ENCODE measurements at places on chromosomes 13 and 19.

DNA sequence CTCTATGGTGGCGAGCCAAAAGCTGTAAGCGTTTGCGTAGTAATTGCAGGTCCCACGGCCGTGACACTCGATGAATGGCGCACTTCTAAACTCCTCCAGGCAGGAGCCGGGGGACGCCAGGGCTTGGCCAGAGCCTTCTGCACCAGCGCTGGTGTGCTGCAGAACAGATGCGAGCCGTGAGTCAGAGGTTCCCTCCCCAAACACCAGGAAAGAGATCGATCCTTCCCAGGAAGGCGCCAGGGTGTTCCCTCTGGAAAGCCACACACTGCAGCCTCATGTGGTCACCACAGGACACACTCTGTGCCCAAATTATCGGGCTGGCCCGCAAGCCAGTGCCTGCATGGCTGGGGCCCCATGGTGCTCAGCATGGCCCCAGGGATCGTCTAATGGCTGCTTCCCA lies 154.6 kb downstream of the COL4A1 start:
- DNase-seq, result no peak

GRCh38 chr13:77892491-77892890 lies 26.1 kb downstream of the EDNRB start:
- no peak for DNase-seq

- DNase-seq, result no peak
Observed at GRCh38 chr19:38669552-38669951, 22.1 kb downstream of the ACTN4 start.

DNA sequence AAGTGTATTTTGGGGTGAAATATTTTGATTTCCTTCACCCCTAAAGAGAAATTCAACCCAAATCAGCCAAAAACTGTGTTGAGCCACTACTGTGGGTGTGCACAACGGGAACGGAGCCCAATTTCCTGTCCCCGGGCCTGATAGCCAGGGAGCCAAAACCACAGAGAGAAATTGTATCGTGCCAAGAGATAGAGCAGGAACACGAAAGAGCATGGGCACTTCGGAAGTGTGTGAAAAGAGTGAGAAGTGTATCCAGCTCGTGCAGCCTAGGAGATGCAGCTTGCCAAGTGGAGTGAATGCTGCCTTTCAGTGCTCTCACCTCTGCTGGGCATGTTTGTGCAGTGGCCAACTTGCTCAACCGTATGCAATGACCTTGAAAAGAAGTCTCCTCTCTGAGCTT lies 19.4 kb upstream of the PLEKHF1 start:
- DNase-seq, result no peak

- no peak for DNase-seq
Observed at GRCh38 chr13:101325423-101325822, 90.9 kb downstream of the NALCN start.

DNA sequence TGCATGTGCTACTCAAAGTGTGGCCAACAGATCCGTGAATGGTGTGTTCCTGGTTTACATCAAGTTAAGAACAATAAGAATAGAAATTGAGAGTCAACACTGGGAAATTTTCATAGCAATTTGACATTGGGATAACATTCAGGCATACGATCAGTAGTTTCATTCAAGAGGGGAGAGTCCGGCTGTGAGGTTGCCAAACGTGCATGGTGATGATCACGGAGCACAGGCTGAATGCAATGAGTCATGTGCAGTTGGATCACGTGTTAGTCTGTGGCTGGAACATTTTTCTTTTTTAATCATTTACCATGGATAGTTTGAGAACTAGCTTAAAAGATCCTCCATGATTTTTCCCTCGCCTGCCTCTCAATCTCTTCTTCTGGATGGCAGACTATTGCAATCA lies 2.5 kb upstream of the DCT start:
- no peak for DNase-seq

DNA sequence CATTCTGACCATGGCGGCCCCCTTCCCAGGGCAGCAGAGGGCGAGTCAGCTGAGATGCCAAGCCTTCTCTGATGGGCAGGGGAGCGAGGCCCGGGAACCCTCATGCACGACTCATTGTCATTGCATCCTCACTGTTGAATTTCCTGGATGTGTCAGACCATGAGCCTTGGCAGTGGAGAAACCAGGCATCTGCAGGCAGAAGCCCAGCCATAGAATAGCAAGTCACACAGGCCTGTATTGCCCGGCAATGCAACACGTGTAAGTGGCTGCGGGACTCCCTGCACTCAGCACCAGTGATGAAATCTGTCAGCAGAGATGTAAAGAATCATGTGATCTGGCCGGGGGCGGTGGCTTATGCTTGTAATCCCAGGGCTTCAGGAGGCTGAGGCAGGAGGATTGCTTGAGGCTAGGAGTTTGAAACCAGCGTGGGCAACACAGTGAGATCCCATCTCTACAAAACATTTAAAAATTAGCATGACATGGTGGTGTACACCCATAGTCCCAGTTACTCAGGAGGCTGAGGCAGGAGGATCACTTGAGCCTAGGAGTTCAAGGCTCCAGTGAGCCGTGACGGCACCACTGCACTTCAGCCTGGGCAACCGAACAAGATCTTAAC lies 199.7 kb downstream of the KATNAL1 start:
- DNase-seq, result no peak

DNA sequence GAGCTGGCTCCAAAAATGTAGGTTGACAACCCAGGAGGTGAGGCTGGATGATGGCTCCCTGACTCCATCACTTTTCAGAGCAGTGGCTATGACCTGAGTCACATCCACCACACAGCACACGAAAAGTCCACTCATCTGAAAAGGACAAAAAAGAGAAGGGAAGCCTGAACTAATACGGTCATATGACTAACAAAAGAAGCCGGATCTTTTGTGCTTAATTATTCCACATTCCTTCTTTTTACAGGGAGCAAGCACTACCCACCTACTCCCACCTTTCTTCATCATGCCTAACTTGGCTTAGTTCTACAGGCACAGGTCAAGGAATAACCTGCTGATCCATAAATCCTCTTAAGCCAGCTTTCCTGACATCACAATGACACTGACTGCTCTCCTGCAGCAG lies 601.3 kb upstream of the MIR17HG start:
- no peak for DNase-seq

DNA sequence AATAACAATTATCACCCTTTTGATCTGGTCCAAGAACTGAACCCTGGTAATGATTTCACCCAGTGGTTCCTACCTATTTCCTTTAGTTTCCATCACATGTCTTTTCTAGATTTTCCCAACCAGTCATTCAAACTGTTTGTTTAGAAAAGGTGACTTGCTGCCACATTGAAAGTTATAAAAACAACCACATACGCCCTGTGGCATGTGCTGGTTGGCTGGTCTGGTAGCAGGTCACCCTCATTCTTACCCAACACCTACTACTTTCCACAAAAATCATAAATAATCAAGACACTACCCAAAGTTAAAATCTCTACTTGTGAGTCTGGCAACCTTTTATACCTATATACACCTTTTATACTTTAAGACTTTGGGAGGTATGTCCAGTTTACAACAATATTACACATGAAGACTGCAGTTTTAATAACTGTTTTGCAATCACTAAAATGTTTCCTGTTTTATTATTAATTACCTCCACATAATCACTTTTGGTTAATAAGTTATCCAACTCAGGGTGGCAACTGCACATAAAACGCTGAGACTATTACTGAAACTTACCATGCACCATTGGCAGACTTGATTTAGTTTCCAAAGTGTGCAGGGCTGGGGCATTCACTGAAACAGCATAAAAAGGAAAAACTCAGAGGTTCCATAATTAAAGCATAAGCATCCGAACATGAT lies 38.9 kb downstream of the DZIP1 start:
- DNase-seq, result no peak

GRCh38 chr19:54804101-54804500 lies 691 bp downstream of the KIR2DL4 start:
- no peak for DNase-seq

DNA sequence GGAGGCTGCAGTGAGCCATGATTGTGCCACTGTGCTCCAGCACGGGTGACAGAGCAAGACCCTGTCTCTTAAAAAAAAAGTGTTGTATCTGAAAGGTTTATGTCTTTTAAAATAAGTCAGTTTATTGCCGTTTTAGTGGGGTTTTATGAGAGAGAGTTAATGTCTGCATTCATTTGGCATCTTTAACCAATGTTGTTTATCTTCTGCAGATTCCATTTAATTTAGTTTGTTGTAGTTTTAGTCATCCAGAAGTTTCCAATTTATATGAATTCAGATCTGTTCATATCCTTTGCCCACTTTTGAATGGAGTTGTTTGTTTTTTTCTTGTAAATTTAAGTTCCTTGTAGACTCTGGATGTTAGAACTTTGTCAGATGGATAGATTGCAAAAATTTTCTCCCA lies 36.7 kb upstream of the LPAR6 start:
- no peak for DNase-seq

GRCh38 chr13:112781881-112782361 lies 92.1 kb downstream of the ATP11A start:
- no peak for DNase-seq

GRCh38 chr19:49570997-49571676 lies 9.2 kb downstream of the NOSIP start:
- DNase-seq, result no peak

DNA sequence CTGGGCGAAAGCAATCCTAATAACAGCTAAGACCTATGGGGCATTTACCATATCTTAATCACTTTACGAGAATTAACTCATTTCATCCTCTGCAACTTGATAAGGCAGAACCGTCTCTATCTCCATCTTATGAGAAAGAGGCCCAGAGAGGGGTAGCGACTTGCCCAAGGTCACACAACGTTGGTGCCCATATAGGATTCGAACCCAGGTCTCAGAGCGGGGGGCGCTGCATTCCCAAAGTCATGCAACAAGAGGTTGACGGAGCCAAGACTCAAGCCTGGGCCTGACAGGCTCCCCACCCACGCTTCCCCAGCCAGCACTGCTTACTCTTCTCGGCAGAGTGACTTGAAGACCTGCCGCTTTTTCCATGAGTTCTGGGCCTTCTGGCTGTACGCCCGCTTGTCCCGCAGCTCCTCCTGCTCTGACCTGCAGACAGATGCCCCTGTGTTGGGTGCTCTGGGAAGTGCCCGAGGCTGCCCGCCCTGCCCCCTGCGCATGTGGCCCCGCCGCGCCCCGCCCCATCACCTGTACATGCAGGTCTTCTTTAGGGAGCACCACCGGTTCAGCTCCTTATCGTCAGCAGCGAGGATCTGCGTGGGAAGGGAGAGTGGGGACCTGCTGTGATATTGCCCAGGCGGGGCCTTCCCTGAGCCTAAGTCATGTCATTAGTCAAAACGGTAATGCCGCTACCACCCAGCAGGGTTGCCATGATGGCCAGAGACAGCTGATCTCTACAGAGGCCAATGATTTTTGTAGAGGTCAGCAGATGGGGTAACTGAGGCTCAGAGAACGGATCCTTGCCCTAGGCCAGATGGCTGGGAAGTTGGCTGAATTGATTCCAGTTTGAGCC lies 10.8 kb downstream of the KRI1 start:
- no peak for DNase-seq

- no peak for DNase-seq
Observed at GRCh38 chr13:83732755-83733154, 149.5 kb downstream of the SLITRK1 start.

DNA sequence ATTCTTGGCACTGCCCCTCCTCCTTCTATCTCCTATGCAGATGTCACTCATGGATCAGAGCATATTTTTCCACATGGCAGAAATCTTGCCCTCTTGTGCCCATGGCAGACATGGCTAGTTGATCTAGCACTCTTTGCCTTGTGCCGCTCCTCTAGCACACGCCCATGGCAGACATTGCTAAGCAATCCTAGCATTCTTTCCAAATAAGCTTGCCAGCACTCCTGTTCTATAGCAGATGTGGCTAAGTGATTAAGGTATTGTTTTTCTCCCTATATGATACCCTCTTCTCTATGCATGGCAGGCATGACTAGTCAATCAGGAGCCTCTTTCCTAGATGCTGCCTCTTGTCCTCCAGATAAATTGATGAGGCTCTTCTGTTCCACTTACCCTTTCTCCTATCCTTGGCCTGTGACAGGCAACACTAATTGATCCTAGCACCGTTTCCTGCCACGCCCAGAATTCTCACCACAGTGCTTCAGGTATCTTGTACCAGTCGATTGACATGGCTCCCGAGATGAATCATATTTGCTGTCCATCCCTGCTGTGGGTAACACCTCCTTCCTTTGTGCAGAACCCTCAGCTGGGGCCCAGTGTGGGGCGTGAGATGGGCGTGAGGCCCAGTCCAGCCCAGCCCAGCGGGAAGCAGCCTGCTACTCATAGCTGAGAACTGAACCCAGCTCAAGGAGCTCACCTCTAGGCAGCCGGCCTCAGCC lies 26.9 kb downstream of the TMED1 start:
- no peak for DNase-seq

DNA sequence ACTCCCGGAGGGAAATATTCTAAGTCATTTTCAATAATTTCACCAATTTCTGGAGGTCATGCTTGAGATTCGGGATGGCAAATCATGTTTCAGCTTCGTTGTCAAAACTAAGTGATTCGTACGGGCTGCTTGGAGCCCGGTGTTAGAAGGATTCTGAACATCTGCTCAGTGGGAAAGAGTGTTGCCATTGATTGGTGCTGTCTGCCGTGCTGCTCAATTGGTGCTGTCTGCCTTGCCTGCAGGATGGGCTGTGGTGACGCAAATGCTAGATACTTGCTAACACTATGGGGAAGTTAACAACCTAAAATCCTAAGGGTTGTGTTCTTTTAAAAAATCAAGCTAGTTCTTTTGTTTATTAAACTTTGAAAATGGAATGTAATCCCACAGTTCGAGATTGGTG lies 17.3 kb upstream of the CACNG8 start:
- DNase-seq, result no peak

DNA sequence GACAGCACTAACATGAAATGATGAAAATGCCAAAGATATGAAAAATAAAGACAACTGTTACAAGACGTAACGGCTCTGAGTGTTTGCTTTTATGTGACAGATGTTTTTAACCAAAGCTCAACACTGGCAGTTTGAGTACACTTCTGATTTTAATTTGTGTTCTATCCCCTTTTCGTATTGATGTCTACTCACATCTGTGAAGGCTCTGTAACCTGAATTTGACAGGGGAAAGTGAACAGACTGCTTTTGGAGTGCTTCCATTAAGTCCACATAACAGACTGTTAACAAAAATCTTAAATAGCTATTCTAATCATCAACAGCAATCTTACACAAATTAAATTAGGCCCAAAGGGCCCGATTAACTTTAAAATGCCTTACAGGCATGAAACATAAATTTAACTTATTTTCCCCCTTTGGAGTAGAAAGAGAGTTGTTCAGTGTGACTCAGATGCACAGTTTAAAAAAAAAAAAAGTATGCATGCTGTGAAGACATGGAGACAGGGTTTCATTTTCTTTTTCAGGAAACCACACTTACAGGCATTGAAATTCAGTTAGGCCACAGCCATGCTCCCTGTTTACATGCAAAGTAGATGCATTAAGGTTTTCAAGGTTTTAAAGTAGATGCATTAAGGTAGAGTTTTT lies 16.3 kb upstream of the RNASEH2B start:
- DNase-seq, result no peak

- DNase-seq, result no peak
Observed at GRCh38 chr13:113544071-113544891, 40.3 kb upstream of the TFDP1 start.

GRCh38 chr19:35291259-35291658 lies 702 bp upstream of the MAG start:
- no peak for DNase-seq

DNA sequence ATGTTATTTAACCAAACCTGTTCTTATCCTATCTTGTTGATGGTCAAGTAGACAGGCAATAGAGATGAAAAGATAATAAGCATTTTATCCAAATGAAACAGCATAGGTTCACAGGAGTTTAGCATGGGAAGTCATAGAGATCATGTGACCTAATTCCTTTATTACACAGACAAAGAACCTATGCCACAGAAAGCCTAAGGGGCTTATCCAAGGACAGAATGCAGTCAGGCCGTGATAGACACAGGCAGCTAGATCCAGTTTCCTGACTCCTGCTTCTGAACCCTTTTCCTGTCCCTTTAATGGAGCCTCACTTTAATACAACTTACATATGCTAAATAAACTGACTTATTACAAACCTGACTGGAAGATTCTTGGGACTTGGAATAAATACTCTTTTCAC lies 532.1 kb downstream of the IRS2 start:
- DNase-seq, result no peak

All from stimulated activated CD4-positive, alpha-beta T cell treated with anti-CD3 and anti-CD28 coated beads, TNF-alpha, amount 100 ng/mL, for 24 hours (primary cell).